ENCODE measurements at places on chromosomes 4 and X. TPM values are rescaled to one million over a fixed set of nuclear protein-coding genes. Genes with fewer than 3 reads are reported as not detected.

DNA sequence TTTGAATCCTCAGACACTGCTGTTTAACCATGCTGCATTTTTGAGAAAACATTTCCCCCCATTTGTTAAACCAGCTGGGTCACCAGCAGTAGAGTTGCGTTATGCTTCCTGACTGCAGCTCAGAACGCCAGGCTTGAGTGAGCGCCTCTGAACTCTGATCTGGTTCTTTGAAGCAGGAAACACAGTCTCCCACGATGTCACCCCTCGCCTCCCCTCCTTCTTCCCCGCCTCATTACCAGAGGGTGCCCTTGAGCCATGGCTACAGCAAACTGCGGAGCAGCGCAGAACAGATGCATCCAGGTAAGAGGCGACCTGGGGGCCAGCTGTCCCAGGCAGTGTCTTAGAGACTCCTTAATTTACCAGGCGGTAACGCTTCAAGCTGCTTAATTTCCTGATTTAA, 78.4 kb downstream of the REPS2 start:
- DNase-seq: peak; percentile 52

DNA sequence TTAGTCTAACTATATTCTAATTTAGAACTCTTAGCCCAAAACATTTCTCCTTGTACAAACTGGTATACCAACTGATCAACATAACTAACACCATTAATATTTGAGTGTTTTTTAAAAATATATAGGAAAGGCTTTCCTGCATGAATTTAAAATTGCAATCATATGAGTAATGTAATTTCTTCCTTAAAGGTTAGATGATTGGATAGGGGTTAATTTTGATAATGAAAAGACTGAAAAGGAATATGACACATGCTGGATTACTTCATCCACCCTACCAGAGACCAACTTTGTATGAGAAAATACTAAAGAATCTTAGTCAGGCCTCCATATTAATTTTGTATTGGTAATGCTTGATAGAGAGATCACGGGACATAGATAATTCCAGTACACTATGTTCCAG, 25.1 kb upstream of the PLS3 start:
- DNase-seq: no peak

DNA sequence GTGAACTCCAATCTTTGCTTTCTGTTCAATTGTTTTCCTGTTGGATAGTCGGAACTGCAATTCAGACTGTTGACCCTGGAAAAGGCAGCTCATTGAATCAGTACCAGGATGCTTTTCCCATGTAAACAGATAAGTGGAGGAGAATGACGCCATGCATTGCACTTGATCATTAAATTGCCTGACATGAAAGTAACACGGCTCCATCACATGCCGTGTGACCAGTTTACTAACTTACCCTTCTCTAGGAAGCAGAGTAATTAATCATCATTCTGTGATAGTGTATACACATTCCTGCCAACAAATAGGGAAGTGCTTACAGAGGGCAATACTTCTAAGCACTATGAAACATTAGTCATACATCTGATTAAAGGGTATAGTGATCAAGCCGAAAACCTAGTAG, 101.4 kb downstream of the PPARGC1A start:
- DNase-seq: no peak

GRCh38 chr4:123623611-123624010, 227.0 kb downstream of the SPRY1 start:
- DNase-seq: no peak

Gene CFI
- total RNA-seq: not detected

Gene CLIC2
- total RNA-seq: not detected

Gene TSPAN6
- total RNA-seq: not detected

Data from OCI-LY7 (cell line).